ENCODE measurements at places on chromosomes 4 and X.

- no peak for DNase-seq
Observed at GRCh38 chrX:54359408-54359807, 1.6 kb upstream of the WNK3 start.

DNA sequence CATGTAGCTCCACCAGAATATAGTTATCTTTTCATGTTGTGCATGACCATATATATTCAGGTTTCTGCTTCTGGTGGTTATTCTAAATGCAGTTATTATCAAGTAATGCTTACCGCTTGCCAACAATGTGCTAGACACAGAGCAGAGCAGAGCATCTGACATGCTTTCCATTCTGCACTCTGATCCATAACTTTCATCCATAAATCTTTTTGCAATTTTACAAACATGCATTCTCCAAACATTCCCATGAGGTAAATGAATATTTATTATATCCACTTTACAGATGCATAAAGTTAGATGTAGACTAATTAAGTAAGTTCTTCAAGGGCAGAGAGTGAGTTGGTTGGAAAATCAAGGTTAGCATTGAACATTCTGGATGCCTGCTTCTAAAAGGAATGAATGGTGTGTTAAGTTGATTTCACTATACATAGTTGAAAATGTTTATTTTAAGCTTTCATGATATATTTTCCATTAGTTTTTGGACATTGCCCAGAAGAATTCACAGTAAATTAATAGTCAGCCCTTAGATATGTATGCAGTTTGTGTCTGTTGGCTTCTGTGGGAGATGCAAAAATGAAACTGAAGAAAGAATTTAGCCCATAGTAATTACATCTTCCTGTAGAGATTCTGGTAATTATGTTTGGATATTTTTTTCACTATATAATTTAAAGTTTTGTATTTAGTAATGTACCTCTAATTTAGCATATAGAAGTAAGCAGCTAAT is 867.8 kb downstream of the CCSER1 start:
- DNase-seq: no peak

- DNase-seq: no peak
Observed at GRCh38 chr4:53680598-53680997, 89.3 kb upstream of the LNX1 start.

DNA sequence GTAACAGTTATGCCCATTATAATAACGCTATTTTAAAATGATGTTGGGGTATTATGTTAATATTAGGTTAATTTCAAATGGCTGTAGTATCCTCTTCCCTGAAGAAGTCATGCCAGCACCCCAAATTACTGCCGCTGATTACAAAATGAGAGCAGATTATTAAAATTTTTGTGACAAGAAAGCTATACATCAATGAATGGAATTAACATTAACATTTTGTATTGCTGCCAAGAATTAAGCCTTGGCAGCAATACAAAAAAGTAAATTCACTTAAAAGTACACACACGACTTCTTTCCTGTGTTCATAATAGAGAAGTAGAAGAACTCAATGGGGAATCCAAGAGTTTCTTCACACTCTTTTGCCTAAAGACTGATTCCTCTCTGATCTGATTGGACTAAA is 482.8 kb downstream of the STIM2 start:
- no peak for DNase-seq

- no peak for DNase-seq
Observed at GRCh38 chr4:122500852-122501501, 44.5 kb upstream of the IL2 start.

GRCh38 chr4:143538979-143539669 is 25.6 kb downstream of the SMARCA5 start:
- DNase-seq: no peak

DNA sequence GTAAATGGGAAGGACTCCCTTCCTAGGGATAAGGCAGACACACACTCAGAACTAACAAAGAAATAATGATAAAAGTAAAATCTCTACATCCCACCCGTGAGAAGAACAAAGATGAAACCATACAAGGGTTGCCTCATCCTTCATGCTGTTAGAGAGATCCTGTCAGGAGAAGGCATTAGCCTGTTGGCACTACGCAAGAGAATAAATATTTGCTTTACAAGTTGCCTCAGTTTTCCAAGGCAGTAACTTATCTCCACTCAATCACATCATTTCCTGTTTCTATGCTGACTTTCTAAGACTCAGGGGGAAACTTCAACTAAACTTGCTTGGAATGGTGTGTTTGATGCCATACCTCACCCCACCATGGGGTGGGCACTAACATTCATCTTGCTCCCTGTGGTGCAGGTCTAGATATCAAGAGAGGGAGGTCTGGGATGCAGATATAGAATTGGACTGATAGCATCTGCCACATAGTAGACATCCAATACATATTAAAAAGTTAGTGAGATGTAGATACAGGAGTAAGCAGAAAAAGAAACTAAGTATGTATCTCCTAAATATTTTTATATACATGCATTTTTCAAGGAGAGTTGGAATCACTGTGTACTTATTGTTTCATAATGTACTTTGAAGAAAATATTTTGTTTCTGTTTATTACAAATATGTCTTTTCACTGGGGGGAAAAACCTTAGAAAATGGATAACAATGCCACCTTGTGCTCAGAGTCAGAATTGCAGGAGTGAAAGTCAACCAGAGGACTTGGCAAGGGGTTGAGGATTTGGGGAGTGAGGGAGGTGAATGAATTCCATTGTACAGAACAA is 57.2 kb upstream of the BEX4 start:
- no peak for DNase-seq

GRCh38 chrX:459611-460010 is 72.9 kb upstream of the PPP2R3B start:
- no peak for DNase-seq

GRCh38 chr4:112431158-112431557 is 84.8 kb downstream of the NEUROG2 start:
- no peak for DNase-seq

DNA sequence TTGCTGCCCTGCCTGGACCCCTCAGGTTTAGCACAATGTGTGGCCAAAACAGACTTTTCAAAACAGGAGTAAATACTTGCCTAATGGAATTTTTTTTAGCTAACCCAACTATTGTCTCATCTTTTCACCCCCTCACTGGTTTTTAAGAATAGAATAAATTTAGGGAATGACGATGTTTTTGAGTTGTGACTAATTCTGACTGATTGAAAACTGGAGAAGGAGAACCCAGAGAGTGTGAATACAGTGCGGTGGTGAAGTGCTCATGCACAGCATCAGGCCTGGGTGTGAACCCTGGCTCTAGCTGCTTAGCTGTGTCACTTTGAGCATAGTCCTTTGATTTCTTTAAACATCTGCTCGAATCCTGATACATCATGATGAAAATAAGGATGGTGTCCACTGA is 10.5 kb downstream of the ANTXR2 start:
- DNase-seq: no peak

GRCh38 chr4:106816496-106816895 is 219.6 kb downstream of the DKK2 start:
- DNase-seq: no peak

All from brain pericyte (primary cell).